ENCODE measurements at places on chromosomes 1 and 21. TPM values are rescaled to one million over a fixed set of nuclear protein-coding genes. Genes with fewer than 3 reads are reported as not detected.

DNA sequence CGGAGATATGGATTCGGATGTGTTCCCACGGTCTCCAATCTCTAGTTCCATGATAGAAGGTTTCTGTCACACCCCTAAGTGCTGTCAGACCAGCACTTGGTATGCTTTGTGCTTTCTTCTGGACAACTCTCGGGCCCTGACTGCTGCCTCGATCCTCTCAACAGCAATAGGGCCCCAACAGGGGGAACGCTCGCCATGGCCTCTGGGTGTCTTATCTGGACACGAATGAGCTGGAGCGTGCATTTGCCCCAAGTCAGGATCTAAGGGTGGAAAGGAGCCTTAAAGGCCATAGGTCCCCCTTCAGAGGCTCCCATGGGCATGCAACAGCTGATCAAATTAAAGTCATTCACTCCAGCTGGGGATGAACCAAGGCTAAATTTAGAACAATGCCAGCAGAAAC, 76.8 kb downstream of the TCP10L start:
- no peak overlapping the region for H3K27ac ChIP-seq
- no peaks in the 10 kb centered on the region for H3K27me3 ChIP-seq
- no peaks in the 10 kb centered on the region for H3K4me1 ChIP-seq

DNA sequence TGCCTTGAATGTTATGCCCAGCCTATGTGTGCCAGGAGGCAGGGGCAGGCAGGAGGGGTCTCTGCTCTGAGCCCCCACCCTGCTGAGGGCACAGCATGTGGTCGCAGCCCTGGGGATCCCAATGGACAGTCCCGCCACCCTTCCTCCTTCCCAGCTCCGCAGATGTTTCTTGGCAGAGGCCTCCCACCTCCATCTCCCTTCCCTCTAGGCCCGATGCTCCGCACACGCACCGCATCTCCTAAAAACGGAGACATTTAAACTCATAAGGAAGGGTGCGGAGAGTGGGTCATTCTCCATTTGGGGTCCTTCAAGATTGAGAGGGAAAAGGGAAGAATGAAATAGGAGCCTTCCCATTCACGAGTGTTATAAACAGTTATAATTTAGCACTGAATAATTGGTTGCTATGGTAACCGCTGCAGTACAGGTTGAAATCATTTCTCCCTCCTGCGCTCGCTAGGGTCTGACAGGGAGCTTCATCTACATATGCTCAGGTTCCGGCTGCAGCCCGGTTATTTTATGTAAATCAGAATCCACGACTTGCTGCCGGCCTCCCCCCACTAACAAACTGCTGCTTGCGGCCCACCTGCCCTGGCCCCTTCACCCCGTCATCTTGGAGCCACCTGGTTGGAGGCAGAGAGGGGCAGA, 16.0 kb downstream of the CHD5 start:
- H3K36me3 ChIP-seq = no peaks in the 10 kb centered on the region
- DNase-seq = no peak
- no peak overlapping the region for H3K27ac ChIP-seq
- no peaks in the 10 kb centered on the region for H3K27me3 ChIP-seq
- no peak overlapping the region for H3K4me3 ChIP-seq

DNA sequence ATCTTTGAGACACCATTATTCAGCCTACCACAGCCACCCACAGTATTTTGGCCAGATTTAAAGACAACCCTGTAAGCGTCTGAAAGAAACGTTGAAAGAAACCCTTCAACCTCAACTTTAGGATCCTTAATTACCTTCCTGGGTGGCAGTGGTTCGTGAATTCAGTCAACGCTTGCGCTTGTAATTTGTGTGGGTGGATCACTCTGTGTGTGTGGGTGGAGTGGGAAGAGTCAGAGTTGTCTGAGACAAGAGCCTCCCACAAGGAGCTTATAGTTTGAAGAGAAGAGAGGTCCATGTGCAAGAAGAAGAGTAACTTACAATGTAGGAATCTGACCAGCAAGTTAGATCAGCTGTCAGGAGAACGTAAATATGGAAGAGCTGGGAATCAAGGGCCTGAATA, 8.4 kb downstream of the COQ8A start:
- no peak overlapping the region for H3K27ac ChIP-seq
- H3K4me1 ChIP-seq = no peaks in the 10 kb centered on the region
- DNase-seq = no peak
- H3K4me3 ChIP-seq = no peak overlapping the region

GRCh38 chr1:31497601-31498000, 78.7 kb upstream of the TINAGL1 start:
- no peak for DNase-seq
- H3K36me3 ChIP-seq = no peaks in the 10 kb centered on the region
- no peak overlapping the region for H3K4me3 ChIP-seq

PTGER3 gene
- 0.10 TPM for total RNA-seq

DNM3 gene
- total RNA-seq = 2.0 TPM

SPRR1A gene
- not detected for total RNA-seq

NDC1 gene
- 11.2 TPM for total RNA-seq

SPRR2A gene
- total RNA-seq = not detected

All from T-cell (primary cell).